ENCODE measurements at places on chromosomes 2 and 18. TPM values are rescaled to one million over a fixed set of nuclear protein-coding genes. Genes with fewer than 3 reads are reported as not detected.

GRCh38 chr2:18304849-18305248 is 255.6 kb downstream of the RDH14 start:
- no peak overlapping the region for H3K4me3 ChIP-seq
- no peak overlapping the region for H3K27ac ChIP-seq
- H3K36me3 ChIP-seq: no peaks in the 10 kb centered on the region
- no peak for DNase-seq
- H3K4me1 ChIP-seq: no peaks in the 10 kb centered on the region

GRCh38 chr2:46806526-46806925 is 109.1 kb downstream of the MCFD2 start:
- H3K27me3 ChIP-seq: peaks cover 23% of the 10 kb centered on the region
- H3K36me3 ChIP-seq: no peaks in the 10 kb centered on the region
- H3K4me1 ChIP-seq: no peaks in the 10 kb centered on the region
- H3K27ac ChIP-seq: no peak overlapping the region
- no peak for DNase-seq

The STRADB gene
- total RNA-seq: 23.1 TPM

The CNDP1 gene
- 0.09 TPM for total RNA-seq
